ENCODE measurements at places on chromosomes 4 and X.

DNA sequence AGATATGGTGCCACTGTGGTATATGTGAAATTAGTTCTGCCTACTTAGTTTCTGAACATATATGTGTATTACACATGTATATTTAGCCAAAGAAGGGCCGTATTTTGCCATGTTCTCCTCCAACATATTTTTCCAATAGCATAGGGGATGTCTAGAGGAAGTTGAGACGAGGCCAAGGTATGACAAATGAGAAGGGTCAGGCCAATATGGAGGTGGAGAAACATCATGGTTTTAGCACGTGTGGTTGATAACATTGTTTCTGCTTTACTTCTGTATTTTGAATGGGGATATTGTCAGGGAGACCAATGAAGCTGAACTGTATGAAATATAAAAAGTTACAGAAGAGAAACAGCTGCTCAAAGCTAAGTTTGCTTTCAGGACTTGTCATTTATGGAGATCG lies 246.7 kb upstream of the TLL1 start:
- no peak for DNase-seq

- DNase-seq: no peak
Observed at GRCh38 chr4:126306152-126306869, 991.6 kb downstream of the FAT4 start.

GRCh38 chr4:155072417-155072816 lies 136.0 kb upstream of the NPY2R start:
- no peak for DNase-seq

DNA sequence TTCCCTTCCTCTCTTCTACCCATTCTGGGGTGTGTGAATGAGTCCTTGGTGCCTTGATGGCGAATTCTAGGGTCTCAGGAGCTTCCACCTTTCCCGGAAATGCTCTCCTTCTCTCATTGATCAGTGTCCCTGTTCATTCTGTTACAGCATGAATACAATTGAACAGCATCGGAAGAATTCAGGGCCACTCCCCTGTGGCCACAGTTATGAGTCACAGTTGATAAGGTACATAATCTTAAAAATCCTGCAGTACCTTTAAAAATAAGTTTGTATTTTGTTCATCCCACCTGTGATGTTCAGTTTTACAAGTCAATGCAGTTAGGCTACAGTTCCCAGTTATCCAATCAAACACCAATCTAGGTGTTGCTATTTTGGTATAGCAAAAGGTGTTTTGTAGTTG lies 47.3 kb upstream of the FAM9A start:
- no peak for DNase-seq

- DNase-seq: no peak
Observed at GRCh38 chr4:125313989-125314667, 627 bp upstream of the FAT4 start.

- DNase-seq: no peak
Observed at GRCh38 chr4:1967512-1968149, 41.1 kb downstream of the NELFA start.

DNA sequence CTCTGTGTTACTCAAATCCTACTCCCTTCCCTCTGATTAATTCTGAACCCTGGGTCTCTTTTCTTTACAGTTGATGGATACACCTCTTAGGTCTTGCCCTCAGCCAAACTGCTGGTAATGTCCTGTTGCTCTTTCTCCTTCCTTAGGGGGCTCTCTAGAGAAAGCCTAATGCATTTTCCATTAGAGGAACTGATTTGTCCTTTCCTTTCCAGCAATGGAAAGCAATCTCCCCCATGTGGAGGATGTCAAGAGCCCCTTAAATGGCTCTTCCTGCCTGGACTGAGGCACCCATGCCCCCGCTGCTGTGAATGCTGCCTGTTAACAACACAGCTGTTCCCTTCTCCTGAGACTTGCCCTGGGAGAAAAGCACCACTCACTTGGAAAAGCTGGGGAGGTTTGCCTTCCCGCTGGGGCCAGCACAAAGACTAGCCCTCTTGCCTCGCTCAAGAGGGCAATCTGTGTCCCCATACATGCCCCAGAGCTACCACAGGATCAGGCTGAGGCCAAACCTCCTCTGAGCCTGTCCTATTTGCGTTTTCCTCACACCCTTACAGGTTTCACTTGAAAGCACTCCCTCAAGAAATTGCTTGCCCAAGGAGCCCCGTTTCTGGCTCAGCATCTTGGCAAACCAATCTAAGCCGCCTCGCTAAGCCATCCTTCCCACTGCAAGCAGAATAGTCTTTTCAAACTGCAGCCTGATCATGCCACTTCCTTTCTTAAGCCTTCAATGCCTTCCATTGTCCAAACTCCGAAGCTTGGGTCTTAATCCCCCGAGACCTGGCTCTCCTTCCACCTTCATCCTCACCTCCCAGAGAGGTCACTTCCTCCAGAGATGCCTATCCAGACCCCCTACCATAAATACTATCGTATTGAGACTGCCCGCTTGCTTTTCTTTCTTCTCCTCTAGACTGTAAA lies 23.2 kb upstream of the SMIM20 start:
- DNase-seq: no peak

DNA sequence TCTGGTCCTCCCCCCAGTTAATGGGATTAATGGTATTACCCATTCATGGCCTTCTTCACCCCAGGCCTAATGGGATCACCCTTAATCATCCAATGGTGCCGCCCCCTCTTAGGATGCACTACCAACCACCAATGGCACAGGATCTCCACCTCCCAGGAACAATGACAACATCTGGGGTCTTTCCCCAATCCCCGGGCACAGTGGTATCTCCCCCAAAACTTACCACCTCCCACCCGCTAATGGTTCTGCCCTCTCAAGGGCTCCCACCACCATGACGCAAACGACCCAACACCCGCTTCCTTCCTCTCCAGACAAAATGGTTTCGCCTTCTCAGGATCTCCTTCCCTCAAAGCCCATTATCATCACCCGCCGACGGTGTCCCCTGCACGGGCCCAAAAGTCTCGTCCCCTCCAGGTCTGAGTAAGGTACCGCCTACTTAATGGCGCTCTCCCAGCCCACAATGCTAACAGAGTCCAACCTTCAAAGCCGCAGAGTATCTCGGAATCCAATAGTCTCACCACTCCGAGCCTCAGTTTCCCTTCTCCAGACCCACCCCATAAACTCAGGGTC lies 458 bp downstream of the GRIPAP1 start:
- DNase-seq: peak; percentile 50

DNA sequence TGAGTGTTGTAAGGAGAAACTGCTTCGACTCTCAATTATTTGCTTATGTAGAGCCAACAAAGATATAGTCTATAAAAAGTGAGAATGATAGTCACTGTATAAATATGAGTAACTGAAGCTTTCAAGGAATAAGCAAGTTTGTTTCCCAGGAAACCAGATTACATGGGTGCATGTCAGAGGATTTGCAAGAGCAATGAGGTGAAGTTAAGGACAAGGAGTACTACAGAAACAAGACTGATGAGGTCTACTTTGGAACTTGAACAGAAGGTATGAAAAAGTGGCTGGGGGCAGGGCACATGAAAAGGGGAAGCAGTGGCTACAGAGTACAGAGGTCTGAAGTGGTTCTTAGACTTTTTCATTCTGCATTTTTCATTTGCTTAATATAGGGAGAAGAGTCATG lies 321.0 kb upstream of the CXXC4 start:
- no peak for DNase-seq

DNA sequence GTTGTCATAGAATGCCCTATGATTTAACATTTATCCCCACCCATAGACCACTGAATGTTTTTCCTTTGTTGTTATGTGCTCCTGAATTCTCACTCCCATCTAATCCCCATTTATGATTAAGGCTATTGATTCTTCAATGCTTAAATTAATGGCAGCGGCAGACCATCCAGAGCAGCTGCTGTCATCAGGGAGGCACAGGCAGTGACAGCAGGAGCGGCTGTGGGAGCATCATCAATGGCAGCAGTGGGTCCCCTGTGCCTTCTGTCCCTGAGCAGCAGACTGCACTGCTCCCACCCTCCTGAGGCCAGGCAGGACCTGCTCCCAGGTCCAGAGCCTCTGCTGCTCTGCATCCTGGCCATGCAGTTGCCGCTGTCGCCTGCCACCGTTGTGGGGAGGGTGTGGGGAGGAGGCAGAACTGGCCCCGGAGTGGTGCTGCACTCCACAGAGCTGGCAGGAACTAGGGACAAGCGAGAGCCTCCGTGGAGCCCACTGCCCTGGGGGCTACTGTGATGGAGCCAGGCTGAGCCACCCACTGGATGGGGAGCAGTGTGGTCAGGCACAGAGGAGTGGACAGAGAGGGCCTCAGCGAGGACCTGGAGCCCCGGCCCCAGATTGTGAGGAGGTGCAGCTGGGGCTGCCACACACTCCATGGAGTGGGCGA lies 29.0 kb downstream of the NAA11 start:
- no peak for DNase-seq

DNA sequence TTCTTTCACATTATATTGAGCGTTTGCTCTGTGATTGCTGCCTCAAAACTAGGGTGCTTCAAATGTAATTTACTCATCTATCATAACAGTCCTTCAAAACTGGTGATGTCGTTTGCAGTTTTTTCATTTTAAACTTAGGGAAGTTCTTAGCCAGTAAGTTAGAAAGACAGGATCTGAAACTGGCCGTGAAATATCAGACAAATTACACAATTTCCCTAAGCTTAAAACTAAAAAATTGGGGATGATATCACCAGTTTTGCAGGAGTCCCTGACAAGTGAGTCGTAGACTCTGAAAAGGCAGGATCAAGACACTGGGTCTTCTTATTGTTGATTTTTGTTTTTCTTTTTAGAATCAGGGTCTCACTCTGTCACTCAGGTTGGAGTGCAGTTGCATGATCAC lies 44.8 kb downstream of the MOB1B start:
- DNase-seq: no peak

DNA sequence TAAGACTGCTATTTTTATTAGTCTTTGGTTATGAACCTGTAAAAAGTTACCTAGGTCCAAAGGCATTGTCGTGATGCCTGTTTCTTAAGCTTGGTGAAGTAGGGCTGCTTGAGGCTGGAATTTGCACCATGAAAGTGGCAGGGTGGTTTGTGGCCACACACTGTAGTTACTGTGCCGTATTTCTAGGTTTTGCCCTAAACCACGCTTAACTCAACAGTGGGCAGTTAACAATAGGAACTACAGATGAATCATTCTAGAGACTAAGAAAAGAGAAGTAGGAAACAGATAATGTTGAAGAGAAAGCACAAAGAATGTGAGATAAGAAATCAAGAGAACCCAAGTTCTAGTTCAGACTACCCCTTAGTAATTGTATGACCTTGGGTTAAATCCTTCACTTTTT lies 11.5 kb downstream of the ETNPPL start:
- no peak for DNase-seq

DNA sequence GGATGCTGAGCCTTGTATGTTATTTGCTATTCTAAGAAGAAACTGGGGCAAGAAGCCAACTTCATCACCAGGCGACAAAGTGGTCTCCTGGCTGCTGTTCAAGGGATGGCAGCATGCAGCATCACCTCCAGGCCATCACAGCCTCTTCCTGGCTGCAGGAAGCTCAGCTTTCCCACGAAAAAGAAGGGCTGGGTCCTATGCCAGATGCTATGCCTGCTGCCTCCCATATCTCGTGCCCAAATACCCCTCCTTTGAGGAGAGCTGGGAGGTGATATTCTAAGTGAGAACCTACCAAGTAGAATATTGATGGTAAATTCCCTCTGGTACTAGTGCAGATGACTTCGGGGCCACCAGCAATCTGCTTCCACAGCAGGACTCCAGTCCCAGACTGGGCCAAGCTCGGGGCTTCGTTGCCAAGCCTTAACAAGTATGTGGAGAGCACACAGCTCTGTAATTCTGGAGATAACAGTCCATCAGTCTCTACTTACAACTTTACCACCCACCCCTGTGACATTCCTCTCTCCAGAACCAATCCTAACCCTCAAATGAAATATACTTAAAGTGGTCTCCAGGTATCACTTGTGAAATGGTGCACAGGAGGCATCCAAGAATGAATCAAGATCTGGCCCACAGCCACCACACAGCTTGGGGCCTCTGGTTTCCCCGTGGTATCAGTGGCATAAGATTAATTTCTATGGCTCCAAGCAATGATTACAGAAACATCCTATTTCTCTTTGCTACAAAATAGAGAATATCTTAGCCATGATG lies 149.3 kb downstream of the PALLD start:
- no peak for DNase-seq

DNA sequence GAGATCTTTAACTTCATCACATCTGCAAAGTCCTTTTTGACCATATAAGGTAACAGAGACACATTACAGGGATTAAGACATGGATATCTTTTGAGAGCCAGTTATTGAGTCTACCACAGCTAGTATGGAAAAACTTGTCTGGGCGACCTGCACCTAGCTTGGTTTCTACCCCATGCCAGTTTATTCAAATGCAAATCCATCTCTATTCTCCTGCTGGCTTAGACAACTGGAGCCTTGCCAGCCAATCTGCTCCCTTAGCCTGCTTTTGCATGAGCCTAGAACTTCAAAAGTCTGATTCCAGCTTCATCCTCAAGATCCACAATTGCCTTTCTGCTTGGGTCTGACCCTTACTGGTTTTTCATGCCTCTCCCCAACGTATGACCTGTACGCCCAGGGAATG lies 212.0 kb upstream of the AFF2 start:
- no peak for DNase-seq

- no peak for DNase-seq
Observed at GRCh38 chr4:87103691-87104187, 116.7 kb downstream of the KLHL8 start.

- DNase-seq: peak; percentile 24
Observed at GRCh38 chr4:122826553-122827257, at the start of gene FGF2. FGF2 (plus strand) TSS chr4:122826831; CDS start chr4:122827175, 344 bp downstream.

- DNase-seq: no peak
Observed at GRCh38 chr4:104421566-104421965, 73.1 kb downstream of the CXXC4 start.

DNA sequence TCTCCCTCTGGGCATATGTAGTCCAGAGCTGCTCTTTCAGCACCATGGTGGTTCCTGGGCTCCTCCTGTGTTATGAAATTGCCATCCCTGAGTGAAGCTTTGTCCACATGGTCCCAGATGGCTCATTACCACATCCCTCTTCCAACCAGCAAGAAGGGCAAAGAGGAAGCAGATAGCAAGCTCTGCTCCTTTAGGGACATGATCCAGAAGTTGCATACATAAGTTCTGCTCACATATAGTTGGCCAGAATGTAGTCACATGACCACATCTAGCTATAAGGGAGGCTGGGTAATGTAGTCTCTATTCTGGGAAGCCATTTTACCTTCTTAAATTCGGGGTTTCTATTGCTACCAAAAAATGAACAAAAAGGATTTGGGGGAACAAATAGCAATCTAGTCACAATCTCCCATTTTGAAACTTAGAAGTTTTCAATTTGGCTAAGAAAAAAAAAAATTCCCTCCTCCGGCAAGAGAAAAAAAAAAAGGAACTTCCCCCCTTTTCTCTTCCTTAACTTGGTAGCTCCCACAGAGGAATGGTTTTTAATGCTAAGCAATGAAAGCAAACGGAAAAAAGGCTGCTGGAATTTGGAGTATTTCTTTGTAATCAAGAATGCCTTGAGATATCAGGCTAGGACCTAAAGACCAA lies 88.2 kb upstream of the USP9X start:
- DNase-seq: no peak

GRCh38 chr4:7654550-7655445 lies 220.1 kb upstream of the PSAPL1 start:
- DNase-seq: no peak
